ENCODE measurements at places on chromosomes 2 and 18.

- DNase-seq, result no peak
Measured at GRCh38 chr2:224377751-224378700, 23.9 kb downstream of the FAM124B start.

DNA sequence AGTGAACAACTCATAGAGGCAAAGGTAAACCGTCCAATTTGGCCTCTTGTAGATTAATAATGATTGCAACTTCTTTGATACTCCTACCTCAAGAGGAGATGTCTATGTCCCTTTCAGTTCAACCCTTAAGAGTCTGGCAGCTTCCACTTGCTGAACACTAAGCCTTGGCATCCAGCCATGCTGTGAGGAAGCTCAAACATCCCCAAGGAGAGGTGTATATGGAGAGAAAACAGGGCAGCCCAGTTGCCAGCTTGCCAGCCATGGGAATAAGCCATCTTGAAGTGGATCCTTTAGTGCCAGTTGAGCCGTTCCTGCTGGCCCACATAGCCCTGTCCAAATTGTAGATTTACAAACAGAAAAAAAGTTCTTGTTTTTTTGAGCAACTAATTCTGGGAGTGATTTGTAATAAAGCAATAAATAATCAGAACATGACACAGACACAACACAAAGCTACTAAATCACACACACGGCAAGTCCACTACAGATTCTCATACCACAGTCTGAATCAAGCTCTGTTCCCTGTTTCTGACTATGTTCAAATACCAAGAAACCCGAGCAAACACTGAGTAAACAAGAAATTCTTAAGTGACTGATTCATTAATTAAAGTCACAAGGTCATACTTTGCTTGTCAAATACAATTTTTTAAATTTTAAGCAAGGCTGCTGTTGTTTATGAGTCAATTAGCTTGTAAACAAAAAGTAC, 96.1 kb downstream of the PID1 start:
- no peak for DNase-seq

DNA sequence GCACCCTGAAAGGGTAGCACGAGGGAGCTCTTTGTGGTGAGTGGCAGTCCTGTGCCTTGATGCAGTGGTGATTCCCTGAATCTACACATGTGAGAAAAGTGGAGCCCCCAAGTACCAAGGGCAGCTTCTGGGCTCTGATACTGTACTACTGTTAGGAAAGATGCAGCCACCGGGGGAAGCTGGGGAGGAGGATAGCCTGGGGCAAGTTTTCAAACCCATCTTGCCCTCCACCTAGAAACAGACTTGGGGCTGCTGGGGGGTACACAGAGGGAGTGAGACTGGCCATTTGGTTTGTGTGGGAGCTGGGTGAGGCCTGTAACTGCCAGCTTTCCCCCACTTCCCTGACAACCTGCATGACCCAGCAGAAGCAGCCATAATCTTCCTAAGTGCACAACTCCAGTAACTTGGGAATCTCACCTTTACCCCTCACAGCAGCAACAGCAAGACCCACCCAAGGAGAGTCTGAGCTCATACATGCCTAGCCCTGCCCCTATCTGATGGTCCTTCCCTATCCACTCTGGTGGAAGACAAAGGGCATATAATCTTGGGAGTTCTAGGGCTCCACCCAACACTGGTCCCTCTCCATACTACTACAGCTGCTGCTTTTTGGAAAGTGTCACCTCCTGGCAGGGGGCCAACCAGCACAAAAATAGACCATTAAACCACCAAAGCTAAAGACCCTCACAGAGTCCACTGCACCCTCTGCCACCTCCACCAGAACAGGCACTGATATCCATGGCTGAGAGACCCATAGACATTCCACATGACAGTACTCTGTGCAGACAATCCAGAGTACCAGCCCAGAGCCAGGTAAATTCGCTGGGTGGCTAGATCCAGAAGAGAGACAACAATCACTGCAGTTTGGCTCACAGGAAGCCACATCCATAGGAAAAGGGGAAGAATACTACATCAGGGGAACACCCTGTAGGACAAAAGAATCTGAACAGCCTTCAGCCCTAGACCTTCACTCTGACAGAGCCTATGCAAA, 8.2 kb downstream of the MALL start:
- DNase-seq, result no peak

GRCh38 chr18:47341678-47342077, 90.2 kb upstream of the SKOR2 start:
- DNase-seq, result no peak

DNA sequence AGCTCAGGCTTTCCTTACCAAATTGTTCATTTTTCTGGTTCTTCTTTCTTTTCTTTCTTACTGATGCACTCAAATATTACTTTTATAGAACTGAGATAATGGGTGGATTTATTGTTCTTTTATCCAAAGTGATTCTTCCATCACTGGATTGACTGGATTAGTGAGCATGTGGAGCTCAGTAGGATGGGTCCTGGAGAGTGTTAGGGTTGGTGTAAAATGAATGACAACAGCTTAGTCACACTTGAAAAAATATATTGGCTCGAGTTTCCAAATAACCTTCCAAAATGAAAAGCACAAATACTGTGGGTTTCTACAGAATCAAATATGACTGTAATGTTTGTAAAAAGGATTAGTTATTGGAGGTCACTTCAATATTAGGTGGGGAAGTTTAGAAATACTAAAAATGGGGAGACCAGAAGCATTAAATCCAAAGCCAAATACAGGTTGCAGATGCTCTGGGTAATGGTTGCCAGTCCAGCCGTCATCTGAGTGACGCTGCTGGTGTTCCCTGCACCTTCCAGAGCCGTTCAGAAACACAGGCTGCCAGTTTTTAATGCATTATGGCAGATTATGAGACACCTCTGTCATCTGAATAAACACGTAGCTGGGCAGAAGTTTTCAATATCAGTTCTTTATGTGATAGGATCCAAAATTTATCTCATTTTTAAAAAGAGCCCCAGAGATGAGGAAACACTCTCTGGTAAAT, 294.8 kb upstream of the NRP2 start:
- DNase-seq, result no peak

DNA sequence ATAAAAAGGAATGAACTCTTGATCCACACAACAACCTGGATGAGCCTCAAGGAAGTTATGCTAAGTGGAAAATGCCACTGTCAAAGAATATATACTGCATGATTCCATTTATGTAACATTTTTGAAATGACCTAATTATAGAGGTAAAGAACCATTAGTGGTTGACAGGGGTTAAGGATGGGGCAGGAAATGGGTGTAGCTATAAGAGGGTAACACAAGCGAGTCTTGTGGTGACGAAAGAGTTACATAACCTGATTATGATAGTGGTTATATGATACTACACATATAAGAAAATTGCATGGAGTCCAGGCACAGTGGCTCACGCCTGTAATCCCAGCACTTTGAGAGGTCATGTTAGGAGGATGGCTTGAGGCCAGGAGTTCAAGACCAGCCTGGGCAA, 346.6 kb upstream of the PKDCC start:
- DNase-seq, result no peak

DNA sequence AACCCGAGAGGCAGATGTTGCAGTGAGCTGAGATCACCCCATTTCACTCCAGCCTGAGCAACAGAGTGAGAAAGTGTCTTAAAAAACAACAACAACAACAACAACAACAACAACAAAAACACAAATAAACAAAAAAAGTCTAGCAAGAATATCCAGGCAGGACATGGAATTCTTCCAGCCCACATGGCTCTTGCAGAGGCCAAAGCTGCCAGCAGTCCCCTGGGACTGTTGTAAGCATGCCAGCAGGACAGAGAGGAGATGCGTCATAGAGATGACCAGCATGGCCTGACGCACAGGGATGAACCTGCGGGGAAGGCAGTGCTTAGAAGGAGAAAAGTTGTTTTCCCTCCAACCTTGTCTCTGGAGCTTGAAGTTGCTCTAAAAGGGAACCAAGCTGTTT, 182.3 kb upstream of the PGAP1 start:
- no peak for DNase-seq

- DNase-seq, result no peak
Measured at GRCh38 chr2:67612576-67613042, 215.5 kb downstream of the ETAA1 start.

- DNase-seq, result no peak
Measured at GRCh38 chr2:30084915-30085314, 61.9 kb upstream of the YPEL5 start.

DNA sequence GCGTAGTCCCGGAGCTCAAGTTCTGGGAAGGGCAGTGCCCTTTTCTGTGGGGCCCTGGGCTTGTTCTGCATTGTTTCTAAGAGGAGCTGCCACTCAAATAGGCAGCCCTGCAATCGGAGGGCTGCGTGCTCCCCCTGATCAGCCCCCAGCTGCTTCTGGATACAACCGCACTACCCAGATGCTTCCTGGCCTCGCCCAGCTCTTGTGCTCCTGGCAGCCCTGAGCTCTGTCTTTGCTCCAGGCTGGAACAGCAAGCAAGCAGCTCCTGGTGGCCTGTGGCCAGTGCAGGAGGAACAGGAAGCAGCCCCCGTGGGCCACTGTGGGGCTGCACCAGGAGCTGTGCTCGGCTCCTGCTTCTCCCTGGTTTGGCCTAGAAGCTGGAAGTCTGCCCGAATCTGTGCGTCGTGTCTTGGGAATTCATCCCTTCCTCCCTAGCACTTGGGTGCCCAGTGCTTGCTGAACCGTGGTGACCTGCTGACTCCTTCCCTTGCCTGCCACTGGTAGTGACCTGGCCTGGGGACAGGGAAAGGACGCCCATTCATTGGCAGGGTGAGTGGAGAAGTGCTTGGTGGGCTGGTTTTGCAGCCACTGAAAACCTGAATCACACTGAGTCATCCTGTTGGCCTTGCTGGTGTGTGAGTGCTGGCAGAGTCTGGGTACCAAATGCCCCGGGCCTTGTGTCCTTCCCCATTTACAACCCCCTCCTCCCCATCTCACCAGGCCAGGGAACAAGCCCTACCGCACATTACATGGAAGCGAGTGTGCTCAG, 27.3 kb upstream of the NTSR2 start:
- DNase-seq, result no peak

Measured in anterior cingulate cortex (tissue), 58 donors.